ENCODE measurements at places on chromosomes 2 and 18.

DNA sequence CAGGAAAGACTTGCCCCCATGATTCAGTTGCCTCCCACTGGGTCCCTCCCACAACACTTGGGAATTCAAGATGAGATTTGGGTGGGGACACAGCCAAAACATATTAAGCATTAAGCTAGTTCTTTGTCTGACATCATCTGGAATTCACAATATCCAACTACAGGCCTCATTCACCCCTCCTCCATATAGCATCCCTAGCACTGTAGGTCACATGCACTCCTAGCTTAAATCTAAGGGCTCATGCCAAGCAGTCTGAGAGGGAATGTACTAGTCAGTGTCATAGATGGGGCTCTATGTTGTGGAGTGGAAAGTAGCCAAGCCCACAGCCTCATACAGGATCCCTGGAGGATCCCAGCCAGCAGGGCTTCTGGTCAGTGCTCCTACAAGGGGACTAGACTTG lies 92.1 kb downstream of the IRS1 start:
- no peak for DNase-seq

DNA sequence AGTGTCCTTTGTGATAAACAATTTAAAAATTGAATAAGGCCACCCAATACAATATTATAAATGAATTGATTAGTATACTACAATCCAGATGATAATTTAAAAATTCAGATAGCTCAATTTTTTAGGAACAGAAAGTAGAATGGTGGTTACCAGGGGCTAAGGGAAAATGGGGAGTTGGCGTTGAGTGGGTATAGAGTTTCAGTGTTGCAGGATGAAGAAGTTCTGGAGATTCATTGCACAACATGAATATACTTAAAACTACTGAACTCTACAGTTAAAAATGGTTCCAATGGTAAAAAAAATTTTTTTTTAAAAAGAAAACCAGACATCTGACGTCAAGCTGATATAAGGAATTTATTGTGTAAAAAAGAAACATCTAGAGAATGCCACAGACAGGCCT lies 20.9 kb downstream of the SLC39A6 start:
- DNase-seq: no peak

- no peak for DNase-seq
These were observed 136.6 kb upstream of the RMP24 start for GRCh38 chr18:35835833-35836232.

- DNase-seq: no peak
These were observed 7.8 kb downstream of the SLC66A2 start for GRCh38 chr18:79943608-79944125.

DNA sequence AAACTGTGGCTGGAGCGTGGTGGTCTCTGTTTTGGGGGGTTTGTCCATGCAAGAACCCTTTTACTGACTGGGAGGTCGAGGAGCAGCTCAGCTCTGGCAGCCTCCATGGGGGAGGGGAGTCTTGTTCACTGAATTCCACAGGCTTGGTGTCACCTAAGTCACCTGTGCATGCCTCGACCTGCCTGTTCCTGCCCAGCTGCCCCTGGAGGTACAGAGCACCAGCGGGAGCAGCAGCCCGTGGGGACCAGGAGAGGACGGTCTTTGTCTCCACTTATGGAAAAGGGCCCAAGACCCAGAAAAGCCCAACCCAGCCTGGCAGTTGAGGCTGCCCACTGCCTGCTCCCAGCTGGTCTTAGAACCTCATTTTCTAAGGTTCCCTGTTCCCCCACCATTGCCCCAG lies 168.7 kb upstream of the AGAP1 start:
- no peak for DNase-seq

DNA sequence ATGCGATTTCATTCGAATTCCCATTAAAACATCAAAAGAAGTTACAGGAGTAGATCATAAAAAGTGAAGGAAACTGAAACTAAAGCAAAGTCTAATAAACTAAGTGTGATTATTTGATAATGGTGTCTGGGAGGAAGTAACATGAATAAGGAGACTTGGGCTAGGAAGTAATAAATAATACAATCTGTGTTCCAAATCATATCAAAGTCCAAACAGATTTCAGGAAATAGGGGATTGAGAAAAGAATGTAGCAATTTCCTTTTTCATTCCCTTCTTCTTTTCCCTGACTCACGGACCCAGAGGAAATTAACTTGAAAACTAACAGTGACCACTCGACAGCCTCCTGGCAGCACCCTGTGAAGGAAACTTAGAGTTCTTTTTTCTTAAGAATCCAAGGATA lies 758.4 kb upstream of the GCFC2 start:
- no peak for DNase-seq

- DNase-seq: no peak
These were observed 30.1 kb downstream of the ARHGAP28 start for GRCh38 chr18:6759579-6759978.

- no peak for DNase-seq
These were observed 139.4 kb upstream of the SERTAD2 start for GRCh38 chr2:64792995-64793639.

DNA sequence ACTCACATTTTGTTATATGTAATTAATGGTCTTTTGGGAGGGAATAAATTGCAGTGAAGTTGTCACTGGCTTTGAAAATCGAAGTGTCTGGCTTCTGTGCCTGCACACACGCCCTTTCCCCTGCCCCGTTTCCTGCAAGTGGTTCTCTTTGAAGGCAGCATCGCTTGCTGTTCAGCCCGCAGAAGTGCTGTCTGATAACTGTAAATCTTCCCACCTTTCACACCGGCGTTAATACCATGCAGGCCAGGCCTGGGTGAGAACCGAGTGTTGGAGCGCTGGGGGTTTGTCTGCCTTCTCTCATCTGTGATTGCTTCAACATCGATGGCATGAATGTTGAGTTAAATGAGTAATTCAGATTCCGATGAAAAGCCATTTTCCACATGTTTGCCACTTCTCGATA lies 37.9 kb upstream of the RPL31 start:
- DNase-seq: no peak

- peak; percentile 72 for DNase-seq
These were observed 62.0 kb upstream of the FZD7 start for GRCh38 chr2:201971531-201972228.

DNA sequence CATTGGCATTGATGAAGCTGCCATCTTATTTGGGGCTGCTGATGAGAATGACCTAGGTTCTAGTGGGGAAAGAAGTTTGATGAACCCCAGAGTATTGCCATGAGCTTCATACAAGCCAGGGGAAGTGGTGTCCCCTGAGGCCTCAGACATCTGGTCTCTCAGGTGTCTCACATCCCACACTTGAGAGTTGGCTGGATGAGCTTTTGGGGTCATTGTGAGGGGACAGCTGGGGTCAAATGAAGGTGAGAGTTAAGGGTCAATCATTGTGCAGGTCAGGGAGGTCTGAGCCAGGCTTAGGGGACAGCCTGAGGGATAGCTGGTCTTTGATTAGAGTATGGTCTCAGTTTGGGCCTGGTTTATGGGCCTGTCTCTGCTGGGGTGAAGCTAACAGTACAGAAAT lies 336.5 kb downstream of the CYP26B1 start:
- no peak for DNase-seq

GRCh38 chr2:20425884-20426283 lies 21.0 kb upstream of the RHOB start:
- no peak for DNase-seq

- peak; percentile 24 for DNase-seq
These were observed 941.1 kb upstream of the FANCL start for GRCh38 chr2:59182249-59182648.

DNA sequence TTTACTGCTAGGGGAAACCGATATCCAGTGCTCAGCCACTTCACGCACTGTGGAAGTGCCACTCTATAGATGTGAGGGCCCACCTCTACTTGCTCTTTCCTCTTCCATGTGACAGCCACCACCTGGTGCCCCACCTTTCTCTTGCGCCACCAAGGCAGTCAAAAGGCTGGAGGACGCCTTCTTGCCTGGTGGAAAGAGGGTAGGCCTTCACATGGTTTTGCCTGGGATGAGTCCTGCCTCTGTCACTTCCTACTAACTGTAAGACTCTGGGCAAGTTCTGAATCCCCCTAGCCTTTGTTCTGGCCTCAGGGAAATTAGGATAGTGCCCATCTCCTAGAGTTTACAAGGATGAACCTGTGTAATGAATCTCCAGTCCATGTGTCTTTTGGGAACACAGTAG lies 66.1 kb upstream of the ODC1 start:
- no peak for DNase-seq

DNA sequence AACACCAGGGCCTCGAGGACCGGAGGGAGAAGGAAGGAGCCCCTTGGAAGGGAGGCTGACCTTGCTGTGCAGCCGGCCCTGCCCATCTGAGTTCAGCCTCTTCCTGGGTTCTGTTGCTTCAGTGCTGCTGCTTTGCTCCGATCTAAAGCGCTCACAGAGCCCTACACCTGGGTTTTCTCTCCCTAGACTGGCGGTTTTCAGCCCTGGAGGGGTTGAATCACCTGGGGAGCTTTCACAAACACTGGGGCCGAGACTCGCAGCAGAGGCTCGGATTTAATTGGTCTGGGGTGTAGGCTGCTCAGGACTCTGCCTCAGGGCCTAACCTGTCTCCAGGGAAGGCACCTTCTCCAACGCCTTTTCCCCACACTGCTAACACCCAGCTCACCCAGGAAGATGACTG lies 40.9 kb upstream of the SMAD7 start:
- DNase-seq: no peak

GRCh38 chr2:1705557-1706076 lies 38.7 kb downstream of the PXDN start:
- no peak for DNase-seq

- peak; percentile 87 for DNase-seq
These were observed 1232.3 kb upstream of the ZEB2 start for GRCh38 chr2:145752091-145752806.

GRCh38 chr2:73037947-73038585 lies 33.4 kb downstream of the SFXN5 start:
- DNase-seq: no peak

DNA sequence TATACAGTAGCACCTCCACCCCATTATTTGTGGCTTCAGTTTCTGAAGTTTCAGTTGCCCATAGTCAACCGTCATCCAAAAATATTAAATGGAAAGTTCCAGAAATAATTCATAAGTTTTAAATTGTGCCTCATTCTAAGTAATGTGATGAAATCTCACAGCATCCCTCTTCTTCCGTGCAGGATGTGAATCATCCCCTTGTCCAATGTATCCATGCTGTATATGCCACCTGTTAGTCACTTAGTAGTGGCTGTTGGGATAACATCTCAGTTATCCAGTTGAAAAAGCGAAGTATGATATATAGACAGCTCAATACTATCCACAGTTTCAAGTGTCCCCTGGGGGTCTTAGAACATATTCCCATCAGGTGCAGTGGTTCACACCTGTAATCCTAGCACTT lies 119.1 kb upstream of the OTX1 start:
- DNase-seq: no peak

GRCh38 chr2:118687698-118688097 lies 159.8 kb downstream of the EN1 start:
- no peak for DNase-seq

DNA sequence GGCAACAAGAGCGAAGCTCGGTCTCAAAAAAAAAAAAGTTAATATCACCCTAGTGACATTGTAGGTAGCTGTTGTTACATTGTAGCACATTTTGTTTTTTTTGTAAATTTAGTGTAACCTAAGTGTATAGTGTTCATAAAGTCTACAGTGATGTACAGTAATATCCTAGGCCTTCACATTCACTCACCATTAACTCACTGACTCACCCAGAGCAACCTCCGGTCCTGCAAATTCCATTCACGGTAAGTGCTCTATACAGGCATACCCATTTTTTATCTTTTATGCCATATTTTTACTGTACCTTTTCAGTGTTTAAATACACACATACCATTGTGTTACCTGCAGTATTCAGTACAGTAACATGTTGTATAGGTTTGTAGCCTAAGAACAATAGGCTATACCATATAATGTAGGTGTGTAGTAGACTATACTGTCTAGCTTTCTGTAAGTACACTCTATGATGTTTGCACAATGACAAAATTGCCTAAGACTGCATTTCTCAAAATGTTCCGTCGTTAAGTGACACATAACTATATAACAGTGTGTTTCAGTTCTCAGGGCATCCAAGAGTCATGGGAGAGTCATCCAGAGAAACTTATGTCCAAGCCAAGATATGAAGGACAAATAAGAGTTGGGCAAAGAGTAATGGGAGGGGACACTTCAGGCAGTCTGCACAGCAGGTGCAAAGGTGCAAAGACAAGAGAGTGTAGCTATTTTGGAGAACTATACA lies 68.4 kb downstream of the TANK start:
- no peak for DNase-seq

GRCh38 chr2:26488463-26489212 lies 10.7 kb upstream of the OTOF start:
- DNase-seq: no peak

DNA sequence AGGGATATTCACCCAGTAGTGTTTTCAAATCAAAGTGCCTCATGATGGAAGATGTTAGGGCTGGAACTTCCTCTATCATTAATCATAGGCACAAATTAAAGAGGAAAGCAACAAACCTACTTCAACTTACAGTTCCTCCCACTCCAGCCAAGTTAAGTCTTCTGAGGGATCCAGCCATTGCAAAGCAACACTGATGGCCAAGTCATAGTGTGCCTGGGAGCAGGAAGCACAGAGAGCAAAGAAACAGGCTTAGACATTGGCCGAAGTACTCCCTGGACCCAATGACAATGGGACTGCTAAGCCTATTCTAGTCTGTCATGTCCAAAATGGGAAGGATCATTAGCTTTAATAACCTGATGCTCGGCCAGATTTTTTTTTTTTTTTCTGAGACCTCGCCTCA lies 7.0 kb downstream of the C2orf80 start:
- DNase-seq: no peak

- DNase-seq: no peak
These were observed 16.8 kb upstream of the SNTG2 start for GRCh38 chr2:933734-934295.

DNA sequence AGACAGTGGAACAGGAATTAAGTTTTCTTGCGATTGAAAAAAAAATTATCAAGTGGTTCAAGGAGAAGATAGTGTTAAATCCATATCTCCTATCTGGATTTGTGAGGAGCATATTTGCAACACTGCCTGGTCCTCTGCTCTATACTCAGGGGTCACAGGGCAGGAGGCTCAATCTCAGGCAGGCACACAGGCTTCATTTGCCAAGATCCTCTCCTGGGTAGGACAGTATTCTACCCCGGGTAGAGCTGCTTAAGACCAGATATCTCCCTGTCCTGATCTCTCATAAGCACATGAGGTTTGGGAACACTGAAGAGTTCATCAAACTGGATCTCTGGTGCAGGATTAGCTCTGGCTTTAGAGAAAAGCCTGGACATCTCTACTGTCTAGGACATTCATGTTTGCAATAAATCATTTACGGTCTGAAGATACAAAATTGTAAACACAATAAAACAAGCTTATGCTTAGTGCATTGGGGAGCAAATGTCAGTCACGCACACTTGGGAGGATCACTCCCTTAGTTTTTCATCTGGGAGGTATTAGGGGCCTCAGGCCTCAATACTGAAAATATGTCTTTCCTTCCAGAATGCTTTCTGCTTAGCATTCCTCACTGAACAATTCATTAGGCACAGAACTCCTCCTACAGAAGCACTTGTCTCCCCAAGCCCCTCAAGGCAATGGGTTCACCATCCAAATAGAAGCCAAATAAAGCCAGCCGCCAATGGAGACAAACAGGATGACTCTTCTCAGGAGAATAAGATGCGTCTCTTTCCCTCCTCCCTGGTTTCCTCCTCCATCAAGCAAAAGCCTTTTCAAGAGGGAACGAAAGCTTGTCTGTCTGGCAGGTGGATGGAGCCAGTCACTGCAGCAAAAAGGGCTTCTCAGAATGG lies 34.1 kb upstream of the LCLAT1 start:
- no peak for DNase-seq
